ENCODE measurements at places on chromosomes 6 and 20.
A peak's percentile ranks its signal among the peaks of the same experiment; 100 is the strongest.

GRCh38 chr6:151740820-151741219 lies 66.7 kb upstream of the ESR1 start:
- no peak for DNase-seq

GRCh38 chr20:63854069-63854765 lies 7.1 kb upstream of the ABHD16B start:
- peak; percentile 14 for DNase-seq

DNA sequence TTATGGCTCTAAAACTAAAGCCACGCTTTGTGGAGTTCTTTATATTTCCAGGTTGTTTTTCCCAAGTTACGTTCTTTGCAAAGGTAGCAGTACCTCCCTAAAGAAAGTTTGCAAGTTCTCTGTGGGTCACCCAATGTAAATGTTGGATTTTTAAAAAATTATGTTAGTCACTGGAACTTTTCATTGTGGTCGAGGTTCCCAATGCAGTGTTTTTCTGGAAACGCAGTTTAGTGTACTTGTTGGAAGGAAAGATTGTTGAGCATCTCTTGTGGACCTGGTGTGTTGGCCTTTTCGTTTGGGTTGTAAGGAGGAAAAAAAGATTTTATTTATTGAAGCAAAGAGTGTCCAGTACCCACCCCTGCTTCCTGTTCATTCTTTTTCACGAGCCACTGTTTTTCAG lies 1.4 kb downstream of the TOP1 start:
- DNase-seq, result peak; percentile 28

- peak; percentile 96 for DNase-seq
Measured at GRCh38 chr6:43972913-43973300, 154.3 kb downstream of the MRPL14 start.

DNA sequence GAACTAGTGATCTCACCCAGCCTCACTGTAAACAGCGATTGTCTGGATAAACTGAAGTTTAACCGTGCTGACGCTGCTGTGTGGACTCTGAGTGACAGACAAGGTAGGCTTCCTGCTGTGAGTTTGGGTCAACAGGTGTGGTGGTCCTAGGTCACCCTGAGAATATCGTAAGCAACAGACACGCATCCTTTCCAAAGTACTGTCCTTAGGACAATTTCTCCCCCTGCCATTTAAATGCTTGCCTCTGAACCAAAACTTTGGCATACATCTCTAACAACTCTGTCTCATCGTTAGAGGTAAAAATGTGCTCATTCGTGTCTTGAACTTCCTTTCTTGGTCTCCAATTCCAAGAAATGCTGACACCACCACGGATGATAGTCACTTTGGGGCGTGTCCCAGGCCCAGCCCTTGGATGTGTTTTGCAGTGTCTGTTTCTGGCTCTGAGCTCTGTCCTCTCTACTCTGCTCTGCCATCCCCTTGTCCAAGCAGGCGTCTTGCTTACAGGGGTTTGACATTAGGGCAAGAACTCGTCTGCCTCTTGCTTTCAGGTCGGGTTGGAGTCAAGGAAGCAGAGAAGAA lies 95.5 kb downstream of the EYA2 start:
- DNase-seq, result peak; percentile 35

DNA sequence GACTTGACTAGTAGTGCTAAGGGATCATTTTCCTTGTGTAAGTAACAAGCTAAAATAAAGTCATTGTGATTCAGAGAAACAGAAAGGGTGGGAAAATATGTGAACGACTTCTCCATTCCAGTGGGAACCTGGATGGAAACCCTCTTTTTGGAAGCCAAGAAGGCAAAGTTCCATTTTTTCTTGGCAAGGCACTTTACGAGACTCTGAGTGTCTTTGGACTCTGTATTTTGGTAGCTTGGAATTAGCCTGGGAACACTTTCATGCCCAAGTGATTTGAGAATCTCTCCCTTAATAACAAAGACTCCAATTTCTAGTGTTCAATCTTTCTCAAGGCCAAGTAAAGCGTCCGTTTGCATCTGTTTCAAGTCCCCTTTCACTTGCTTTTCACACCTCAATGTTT lies 100.5 kb upstream of the SASH1 start:
- peak; percentile 24 for DNase-seq

- no peak for DNase-seq
Measured at GRCh38 chr20:8662433-8662954, 406.4 kb upstream of the PLCB4 start.

DNA sequence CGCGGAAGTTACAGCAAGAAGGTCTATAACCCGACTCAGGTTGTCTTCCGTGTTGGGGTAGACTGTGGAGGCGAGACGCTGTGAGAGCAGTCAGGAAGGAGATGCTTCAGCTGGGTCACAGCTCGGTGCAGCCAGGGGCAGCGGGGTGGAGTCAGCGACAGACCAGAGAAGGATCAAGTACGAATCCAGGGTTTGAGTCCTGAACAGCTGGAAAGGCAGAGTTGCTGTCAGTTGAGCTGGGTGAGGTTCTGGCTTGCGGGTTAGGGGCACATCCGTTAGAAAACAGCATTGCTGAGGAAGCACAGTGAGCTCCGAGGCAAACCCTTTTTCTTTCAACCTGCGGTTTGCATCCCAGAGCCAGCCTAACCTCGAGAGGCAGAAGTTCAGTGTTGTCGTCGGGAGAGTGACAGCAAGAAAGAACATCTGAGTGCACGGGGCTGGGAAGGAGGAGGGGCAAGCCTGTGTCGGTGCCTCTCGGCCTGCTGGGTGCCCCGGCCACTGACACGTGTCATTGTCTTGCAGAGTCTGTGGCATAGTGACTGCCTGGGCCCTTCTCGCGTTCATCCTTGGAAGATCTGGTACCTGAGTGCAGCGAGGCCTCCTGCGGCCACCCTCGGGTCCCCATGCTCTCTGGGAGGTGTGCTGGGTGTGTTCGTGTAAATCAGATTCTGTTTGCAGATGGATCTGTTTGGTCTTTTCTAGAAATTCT lies 20.0 kb downstream of the PNLDC1 start:
- DNase-seq, result no peak

- peak; percentile 9 for DNase-seq
Measured at GRCh38 chr20:24164360-24164759, 175.8 kb upstream of the GGTLC1 start.

- DNase-seq, result no peak
Measured at GRCh38 chr6:102984357-102984756, 1590.8 kb downstream of the GRIK2 start.

DNA sequence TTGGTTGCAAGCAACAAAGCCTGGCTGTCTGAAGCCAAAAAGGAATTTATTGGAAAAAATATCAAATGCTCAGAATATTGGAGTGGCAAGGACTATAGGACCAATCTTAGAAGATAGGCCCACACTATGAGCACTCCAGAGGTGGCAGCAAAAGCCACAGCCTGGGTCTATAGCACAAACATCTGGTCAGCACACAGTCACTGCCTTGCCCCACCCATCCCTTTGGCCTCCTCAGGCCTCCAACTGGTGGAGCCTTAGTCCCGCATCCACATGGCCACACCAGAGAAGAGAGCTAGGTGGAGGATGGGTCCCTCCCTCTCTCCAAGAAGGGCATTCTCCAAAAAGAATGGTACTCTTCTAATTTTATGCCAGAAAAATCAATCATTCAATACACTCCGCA lies 14.0 kb downstream of the NUDT3 start:
- peak; percentile 21 for DNase-seq

- DNase-seq, result no peak
Measured at GRCh38 chr20:46240065-46240464, 68.2 kb downstream of the CDH22 start.

DNA sequence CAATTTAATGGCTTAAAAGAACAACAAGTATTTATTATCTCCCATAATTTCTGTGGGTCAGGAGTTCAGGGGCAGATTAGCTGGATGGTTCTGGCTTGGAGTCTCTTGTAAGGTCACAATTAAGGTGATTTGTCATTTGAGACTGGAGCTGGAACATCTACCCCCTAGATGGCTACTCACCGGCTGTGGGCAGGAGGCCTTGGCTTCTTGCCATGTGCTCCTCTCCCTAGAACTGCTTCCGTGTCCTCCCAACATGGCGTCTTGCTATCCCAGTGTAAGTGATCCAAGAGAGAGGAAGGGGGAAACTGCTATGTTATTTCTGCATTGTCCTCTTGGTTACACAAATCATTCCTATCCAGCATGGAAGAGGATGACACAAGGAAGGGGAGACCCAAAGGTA lies 210.2 kb upstream of the ECI2 start:
- DNase-seq, result no peak

DNA sequence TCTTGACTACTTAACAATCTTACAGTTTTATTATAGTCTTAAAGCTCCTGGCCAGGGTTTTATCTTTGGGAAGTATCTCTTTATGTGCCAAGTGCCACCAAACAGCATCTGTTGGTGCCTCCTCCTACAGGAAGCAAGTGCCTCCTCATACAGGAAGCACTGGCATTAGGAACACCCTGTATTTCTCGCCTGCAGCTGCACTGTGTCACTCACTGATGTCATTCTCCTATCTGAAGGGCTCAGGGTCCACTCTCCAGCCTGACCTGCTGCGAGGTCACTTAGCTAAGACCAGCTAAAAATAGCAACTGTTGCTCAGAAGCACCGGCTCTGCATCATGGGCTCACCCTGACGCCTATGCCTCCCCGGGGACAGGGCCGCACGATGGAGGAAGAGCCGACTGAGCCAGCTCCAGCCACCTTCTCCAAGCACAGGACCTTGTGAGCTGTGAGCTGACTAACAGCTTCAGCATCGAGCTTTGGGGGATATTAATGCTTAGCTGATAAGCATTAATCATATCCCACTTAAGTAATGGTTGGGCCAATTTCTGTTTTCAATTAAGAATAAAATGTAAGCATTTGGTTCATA lies 66.3 kb upstream of the CD93 start:
- DNase-seq, result peak; percentile 97

Data from GM23248 (cell line).